ENCODE measurements at places on chromosomes 6 and 20. TPM values are rescaled to one million over a fixed set of nuclear protein-coding genes. Genes with fewer than 3 reads are reported as not detected.

DNA sequence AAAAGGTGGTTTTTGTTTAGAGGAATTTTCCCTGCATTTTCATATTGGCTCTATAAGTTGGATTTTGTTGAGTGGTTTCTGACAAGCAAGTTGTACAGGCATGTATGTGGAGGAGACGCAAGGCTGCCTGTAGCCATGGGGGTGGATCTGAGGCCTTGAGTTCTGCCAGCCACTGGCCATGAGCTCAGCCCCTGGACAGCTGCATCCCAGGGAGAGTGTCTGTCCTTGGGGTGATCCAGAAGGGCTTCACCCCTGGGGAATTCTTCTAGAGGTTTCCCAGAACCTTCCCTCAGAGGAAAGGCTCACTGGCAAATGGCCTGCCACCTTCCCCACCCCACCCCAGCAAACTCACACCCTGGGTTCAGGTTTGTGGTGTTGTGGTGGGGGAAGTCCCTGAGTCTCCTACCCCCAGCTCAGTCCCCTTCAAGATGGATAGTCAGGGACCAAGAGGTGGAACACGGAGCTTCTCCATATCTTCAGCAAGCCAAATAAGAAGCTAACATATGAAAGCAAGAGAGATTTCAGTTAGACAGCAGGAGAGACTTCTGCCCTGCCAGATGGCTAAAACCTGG, 11.6 kb upstream of the NOL4L start:
- no peaks in the 10 kb centered on the region for H3K36me3 ChIP-seq
- DNase-seq = no peak
- no peak overlapping the region for H3K4me3 ChIP-seq

- no peaks in the 10 kb centered on the region for H3K4me1 ChIP-seq
- no peak overlapping the region for H3K27ac ChIP-seq
- H3K4me3 ChIP-seq = no peak overlapping the region
- H3K36me3 ChIP-seq = no peaks in the 10 kb centered on the region
Observed at GRCh38 chr6:1770435-1770843, 160.7 kb downstream of the FOXC1 start.

NHLRC1 gene
- 1.1 TPM for total RNA-seq

- no peaks in the 10 kb centered on the region for H3K4me1 ChIP-seq
- peak overlapping the region; percentile 44 for H3K27ac ChIP-seq
- peak overlapping the region; percentile 30 for H3K4me3 ChIP-seq
- peak; percentile 69 for DNase-seq
- H3K27me3 ChIP-seq = no peaks in the 10 kb centered on the region
Observed at GRCh38 chr6:166097914-166098522, 69.6 kb downstream of the TBXT start.

MLIP gene
- total RNA-seq = 4.0 TPM

GRCh38 chr20:35776513-35777101, 4.8 kb downstream of the PHF20 start:
- peaks cover 30% of the 10 kb centered on the region for H3K4me1 ChIP-seq
- peak overlapping the region; percentile 20 for H3K27ac ChIP-seq
- peak; percentile 50 for DNase-seq
- H3K36me3 ChIP-seq = no peaks in the 10 kb centered on the region

All from transverse colon (tissue), 4 donors.